ENCODE measurements at places on chromosomes 2 and 18.

DNA sequence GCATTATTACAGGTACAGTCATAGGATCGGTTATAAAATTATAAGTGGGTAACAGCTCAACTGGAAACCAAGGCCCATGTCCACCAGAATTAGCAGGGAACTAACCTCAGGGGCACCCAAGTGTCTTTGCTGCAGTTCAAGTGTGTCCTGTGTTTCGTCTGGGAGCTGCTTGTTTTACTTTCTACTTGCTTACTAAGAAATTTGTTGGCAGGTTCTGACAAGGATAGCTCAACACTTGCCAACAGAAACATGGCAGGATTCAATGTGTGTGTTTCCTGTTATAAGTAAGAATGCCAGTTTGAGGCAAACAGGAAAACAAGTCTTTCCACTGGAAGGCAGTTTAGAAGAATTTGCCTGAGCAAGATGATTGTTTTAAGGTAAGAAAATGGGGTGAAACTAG, 104.5 kb downstream of the EPHA4 start:
- DNase-seq = peak; percentile 58

- DNase-seq = no peak
Measured at GRCh38 chr2:110740747-110741349, 8.5 kb downstream of the ACOXL start.

DNA sequence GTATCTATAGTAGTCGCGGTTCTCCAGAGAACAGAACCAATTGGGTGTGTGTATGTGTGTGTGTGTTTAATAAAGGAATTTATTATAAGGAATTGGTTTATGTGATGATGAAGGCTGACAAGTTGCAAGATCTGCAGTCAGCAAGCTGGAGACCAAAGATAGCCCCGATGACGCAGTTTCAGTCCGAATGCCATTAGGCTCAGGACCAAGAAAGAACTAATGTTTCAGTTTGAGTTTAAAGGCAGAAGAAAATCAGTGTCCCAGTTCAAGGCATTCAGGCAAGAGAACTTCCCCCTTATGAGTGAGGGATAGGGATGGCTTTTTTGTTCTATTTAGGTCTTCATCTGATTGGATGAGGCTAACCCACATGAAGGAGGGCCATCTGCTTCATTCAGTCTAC, 221.6 kb downstream of the HNMT start:
- DNase-seq = no peak

GRCh38 chr2:54574107-54574859, 118.2 kb downstream of the SPTBN1 start:
- no peak for DNase-seq

DNA sequence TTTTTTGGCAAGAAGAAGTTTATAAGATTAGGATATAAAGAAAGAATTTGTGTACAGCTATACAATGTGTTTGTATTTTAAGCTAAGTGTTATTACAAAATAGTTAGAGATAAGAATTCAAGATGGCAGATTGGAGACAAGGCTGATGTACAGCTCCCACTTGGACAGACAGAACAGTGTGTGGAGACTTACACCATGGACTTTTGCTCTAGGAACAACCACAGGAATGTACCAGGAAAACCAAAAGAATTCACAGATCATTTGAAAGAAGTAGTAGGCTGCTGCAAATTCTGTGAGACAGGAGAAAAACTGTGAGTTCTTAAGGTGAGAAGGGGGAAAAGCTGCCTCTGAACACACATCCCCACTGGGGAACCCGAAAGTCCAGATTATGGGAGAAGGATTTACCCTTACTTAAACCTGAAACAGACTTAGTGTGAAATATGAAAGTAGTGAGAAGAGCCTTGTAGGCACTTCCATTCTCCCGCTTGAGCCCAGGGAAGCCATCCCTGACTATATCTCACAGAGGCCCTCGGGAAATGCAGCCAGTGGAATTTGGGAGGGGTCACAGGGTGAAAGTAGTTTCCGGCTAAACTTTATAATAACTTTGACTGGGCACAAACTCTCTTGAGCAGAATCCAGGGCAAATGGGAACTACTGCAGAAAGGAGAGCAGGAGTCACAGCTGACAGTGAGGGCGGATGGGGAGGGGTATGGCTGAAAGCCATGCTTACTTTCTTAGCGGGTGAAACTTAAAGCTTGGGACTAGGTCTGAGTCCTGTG, 11.6 kb upstream of the RPRD1A start:
- DNase-seq = peak; percentile 77

DNA sequence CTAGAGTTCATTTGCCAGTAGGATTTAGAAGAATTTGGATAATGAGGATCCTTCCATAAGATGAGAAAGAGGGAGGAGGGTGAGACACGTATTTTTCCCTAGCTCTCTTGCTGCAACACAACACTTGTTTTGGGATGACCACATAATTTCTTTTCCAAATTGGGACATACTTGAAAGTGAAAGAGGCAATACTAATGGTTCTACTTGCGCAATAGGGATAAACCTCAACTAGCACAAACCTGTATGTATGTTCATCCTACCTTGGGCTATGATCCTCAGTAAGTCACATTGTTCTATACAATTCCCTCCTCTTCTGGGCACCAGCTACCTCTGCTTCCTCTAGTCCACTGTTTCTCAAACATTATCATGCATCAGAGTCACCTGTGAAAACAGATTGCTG, 1208.8 kb upstream of the LRRTM1 start:
- no peak for DNase-seq

DNA sequence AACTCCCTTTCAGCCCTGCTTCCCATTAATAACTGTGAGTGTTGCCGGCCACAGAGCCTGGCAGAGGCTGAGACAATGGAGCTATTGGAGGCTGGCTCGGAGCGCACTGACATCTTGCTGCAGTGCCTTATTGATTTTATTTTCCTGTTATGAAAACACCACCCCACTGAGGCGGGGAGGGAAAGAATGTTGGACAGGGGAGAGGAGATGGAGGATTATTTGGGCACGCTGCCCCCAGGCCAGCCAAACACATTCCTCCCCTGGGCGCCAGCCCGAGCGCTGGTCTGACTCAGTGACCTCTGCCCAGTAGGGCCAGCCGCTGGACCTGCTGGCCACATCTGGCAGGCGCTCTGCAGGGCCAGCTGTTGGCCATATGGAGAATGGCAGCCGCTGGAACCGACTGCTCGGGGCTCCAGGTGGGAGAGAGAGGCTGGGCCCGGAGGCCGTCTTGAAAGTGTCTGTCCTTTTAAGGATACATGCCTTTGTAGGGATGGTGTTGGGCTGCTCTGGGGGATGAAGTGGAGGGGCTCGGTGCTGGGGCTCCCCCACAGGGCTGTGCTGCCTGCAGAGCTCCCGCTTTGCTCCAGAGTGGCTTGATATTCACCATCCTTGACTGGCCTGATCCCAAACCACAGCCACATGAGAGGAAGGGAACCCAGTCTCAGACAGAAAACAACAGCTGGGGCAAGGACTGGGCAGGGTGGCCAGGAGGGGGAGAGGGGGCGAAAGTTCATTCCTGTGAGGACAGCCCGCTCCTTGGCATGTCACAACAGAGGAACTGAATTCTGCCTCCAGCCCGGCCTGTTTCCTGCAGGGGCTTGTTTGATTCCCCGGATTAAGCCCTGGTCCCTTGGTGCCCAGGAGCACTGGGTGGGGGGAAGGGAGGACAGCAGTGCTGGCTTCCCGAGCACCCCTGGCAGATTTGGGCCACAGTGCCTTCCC, 179.0 kb downstream of the KLHL29 start:
- peak; percentile 95 for DNase-seq

GRCh38 chr2:212893216-212893615, 258.2 kb downstream of the IKZF2 start:
- no peak for DNase-seq

GRCh38 chr2:164752956-164753355, 88.7 kb downstream of the COBLL1 start:
- no peak for DNase-seq

DNA sequence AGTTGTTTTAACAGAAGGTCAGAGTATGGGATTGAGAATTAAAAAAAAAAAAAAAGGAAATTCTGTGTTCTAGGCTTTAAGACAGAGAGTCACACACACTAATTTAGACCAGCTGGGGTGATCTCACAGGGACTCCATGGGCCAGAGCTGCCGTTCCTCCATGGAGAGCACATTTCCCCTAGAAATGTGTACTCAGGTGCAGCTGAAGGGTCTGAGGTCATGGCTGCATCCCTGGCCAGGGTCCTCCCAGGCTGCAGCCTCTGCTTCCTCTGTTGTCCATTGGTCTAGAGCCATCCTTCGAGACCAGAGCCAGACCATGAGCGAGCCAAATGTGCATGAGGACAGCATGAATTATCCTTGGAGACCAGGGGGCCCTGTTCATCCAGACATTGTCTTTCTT, 190.1 kb upstream of the TNP1 start:
- DNase-seq = no peak

DNA sequence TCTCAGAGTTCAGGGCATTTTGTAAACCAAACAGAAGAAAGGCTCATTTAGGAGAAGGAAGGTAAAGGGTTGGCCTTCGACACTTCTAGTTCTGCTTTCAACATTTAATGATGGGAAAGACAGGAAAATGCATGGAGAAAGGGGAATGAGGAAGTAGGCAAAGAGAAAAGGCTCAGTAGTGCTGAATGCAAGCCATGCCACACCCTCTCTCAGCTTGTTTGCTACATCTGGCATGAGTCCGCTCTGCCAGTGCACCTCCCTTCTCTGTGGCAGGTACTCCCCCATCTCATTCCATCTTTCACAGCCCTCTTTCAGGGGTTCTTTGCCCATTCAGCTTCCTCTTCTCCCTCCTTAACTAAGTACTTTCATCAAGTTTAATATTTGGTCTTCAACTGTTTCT, 120.9 kb upstream of the ITGB6 start:
- no peak for DNase-seq

- DNase-seq = no peak
Measured at GRCh38 chr18:9108911-9109310, 6.4 kb downstream of the NDUFV2 start.

- DNase-seq = no peak
Measured at GRCh38 chr2:114688241-114688640, 245.8 kb downstream of the DPP10 start.

GRCh38 chr2:1816414-1816911, 72.1 kb upstream of the PXDN start:
- DNase-seq = peak; percentile 92

- no peak for DNase-seq
Measured at GRCh38 chr2:48755473-48755872, at the start of gene LHCGR. Gene LHCGR, minus strand, starts transcription at chr2:48755724. Its CDS starts 53 bp downstream, at chr2:48755671.

DNA sequence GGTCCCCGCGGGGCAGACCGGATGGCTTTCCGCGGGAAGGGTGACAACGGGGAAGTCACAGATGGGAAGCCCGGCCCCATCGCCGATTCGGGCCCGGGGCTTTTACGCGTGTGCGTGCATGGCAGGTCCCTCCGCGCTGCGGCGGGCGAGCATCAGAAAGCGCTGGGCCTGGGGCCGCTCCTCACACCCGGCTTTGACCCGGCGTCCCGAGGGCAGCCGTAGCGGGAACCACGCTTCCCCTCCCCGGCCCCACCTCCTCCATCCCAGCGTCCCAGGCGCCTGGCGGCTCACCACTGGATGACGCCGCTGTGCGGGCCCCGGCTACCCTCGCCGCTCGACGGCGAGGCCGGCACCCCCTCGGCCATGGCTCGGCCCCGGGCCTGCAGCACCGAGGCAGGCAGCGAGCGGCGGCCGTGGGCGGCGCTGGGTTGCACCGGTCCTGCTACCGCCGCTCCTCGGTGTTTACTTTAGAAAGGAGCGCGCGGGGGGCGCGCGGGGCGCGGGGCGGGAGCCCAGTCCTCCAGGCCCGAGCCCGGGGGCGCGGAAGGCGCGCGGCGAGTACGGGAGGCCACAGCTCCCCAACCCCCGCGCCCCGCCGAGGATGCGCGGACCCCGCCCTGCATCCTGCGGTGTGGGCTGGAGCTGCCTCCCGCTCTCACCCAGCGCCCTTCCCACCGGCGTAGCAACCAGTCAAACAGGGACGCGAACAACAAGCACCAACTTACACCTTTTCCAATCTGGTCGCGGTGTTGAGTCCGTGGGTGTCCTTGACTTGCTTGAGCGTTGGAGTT, 806 bp downstream of the RFX8 start:
- peak; percentile 71 for DNase-seq

GRCh38 chr2:77521931-77522470, at the start of gene LRRTM4:
Gene LRRTM4, minus strand, starts transcription at chr2:77522376.
- no peak for DNase-seq

DNA sequence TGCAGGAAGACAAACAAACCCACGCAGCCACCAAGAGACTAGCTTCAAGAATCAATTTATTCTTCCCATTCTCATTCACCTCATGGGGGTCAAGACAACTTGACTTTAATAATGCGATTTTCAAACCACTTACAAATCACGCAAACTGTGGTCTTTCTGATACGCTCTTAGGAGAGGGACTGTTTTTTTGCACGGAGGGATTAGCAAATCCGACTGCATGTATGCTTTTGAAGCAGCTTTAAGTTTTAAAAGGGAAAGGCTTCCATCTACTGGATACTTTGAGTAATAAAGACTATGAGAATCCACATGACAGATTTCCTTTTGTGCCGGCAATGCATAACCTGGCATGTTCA, 322.9 kb upstream of the KCNJ3 start:
- DNase-seq = peak; percentile 54

DNA sequence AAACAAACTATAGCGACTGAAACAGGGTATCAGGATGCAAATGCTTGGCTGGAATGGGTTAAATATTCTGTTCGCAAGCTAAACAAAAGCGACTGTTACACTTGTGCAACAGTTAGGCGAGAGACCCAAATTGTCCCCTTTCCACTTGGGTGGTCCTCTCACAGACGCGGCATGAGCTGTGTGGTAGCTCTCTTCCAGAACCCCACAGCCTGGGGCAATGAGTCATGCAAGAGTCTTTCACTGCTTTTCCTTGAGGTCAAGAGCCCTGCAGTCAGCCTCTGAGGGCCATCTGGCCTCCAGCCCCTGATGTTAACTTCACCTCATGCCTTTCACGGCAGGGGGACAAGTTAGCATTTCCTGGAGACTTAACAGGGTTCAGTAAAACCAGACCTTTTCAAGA, 25.7 kb downstream of the SULT1C4 start:
- DNase-seq = peak; percentile 70

GRCh38 chr2:42706836-42707235, 57.1 kb downstream of the OXER1 start:
- peak; percentile 9 for DNase-seq

DNA sequence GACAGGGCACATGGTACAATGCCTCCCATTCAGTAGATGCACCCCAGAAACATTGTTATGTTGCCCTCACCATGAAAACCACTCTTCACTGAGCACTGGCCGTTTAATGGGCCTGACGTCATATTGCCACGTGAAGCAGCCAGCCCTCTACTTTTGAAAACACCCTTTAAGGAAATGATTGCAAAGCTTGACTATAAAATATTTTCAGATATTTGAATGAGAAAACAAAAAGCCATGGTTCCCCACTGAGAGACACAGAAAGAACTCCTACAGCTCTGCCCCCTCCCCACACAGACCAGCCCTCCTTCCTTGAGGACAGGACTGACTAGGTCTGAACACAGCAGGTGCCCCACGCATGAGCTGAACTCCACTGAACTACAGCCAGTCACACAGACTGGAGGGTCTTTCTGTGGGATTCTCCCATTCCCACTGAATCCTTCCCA, 349.1 kb downstream of the ANAPC1 start:
- DNase-seq = peak; percentile 50

Measured in AG10803 (cell line).